Iris pigment epithelial cell (primary cell): ENCODE measurements at places on chromosomes 7 and 10.

DNA sequence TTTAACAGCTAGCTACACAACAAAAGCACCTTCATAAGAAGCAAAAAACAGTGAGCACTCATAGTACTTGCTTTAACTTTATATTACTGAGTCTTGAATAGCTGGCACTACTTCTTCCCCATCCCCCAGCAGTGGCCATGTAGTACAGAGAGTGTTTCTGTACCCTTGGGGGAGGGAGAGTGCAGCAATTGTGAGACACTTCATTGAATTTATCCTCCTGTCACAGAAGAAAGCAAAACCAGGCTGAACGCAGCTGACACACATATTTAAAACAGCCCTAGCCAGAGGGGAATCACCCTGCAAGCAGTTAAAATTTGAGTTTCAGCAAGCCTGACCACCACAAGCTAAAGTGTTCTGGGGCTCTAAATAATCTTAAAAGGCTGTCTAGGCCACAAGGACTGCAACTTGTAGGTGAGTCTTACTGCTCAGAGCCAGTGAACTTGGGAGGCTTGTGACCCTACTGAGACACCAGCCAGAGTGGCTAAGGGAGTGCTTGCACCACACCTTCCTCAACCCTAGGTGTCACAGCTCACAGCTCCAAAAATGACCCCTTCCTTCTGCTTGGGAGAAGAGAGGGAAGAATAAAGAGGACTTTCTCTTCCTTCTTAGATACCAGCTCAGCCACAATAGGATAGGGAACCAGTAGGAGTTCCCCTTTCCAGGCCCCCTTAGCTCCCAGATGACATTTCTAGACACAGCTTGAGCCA is 97.7 kb upstream of the MEOX2 start:
- DNase-seq, result no peak

- DNase-seq, result no peak
Observed at GRCh38 chr7:88771417-88771816, 11.9 kb downstream of the ZNF804B start.

DNA sequence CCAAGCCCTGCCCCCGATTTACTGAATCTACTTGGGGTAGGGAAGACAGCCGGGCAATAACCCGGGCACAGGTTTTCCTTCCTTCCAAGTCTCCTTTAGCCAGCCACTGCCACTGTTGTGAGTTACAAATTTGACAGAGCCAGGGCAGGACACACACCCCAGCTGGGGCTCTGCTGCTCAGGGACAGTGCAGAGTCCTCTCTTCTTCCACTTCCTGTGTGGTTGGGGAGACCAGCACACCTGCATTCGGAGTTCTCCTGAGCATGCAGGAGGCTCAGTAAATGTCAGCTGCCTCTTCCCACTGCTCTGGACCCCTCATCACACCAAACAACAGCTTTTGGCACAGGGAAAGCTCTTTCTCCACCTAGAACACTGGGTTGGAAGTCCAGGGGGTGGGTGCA is 21.3 kb downstream of the CHST15 start:
- DNase-seq, result no peak

GRCh38 chr7:146542101-146542500 is 425.5 kb downstream of the CNTNAP2 start:
- no peak for DNase-seq

- peak; percentile 43 for DNase-seq
Observed at GRCh38 chr7:155811895-155812761, at the start of gene SHH. SHH (minus strand) TSS chr7:155812463; CDS start chr7:155812122, 341 bp downstream.

DNA sequence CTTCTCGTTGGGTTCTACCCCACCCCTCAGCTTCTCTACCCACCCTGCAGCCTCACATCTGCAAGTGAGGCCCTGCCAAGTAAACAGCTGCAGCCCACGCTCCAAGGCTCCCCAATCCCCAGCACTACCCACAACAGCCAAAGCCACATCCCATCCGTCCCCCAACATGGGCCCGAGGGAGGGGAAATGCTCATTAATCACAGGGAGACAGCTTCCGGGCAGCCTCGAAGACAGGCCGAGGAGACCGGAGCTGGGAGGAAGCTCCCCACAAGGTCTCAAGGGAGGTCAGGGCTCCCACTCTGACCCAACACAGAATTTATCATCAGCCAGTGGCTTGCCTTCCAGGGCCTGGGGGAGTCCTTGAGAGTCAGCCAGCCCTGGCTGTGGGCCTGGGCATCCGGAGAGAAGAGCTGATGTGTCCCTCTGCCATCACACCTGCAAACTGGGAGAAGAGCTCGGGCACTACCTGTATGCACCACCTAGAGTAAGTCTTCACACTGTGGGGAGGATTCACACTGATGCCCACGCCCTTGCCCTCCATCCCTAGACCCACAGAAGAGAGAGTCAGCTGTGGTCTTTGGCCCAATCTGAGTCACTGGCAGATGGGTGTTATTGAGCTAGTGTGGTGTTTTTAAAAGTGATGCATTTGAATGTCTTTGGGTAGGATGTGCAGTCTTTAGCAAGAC is 115.5 kb upstream of the ZMIZ1 start:
- peak; percentile 23 for DNase-seq

GRCh38 chr10:11434324-11434723 is 177.1 kb downstream of the USP6NL start:
- no peak for DNase-seq

- peak; percentile 95 for DNase-seq
Observed at GRCh38 chr10:101938305-101939007, 94.9 kb upstream of the KCNIP2 start.

GRCh38 chr10:94362360-94363250 is at the start of gene NOC3L:
NOC3L (minus strand) TSS chr10:94362939; CDS start chr10:94362838, 101 bp downstream.
- peak; percentile 96 for DNase-seq

- DNase-seq, result no peak
Observed at GRCh38 chr7:43590862-43591557, 8.1 kb downstream of the STK17A start.

GRCh38 chr7:50595491-50596102 is 30.4 kb upstream of the DDC start:
- DNase-seq, result peak; percentile 71

GRCh38 chr10:53025172-53025711 is 252.7 kb upstream of the MBL2 start:
- DNase-seq, result peak; percentile 0

- no peak for DNase-seq
Observed at GRCh38 chr7:44280993-44281721, 44.2 kb downstream of the CAMK2B start.

GRCh38 chr10:112958275-112958995 is 8.4 kb downstream of the TCF7L2 start:
- DNase-seq, result peak; percentile 95

- DNase-seq, result peak; percentile 8
Observed at GRCh38 chr10:69640196-69640980, 10.3 kb downstream of the FAM241B start.

GRCh38 chr7:24701261-24702235 is 55.7 kb downstream of the GSDME start:
- peak; percentile 96 for DNase-seq

DNA sequence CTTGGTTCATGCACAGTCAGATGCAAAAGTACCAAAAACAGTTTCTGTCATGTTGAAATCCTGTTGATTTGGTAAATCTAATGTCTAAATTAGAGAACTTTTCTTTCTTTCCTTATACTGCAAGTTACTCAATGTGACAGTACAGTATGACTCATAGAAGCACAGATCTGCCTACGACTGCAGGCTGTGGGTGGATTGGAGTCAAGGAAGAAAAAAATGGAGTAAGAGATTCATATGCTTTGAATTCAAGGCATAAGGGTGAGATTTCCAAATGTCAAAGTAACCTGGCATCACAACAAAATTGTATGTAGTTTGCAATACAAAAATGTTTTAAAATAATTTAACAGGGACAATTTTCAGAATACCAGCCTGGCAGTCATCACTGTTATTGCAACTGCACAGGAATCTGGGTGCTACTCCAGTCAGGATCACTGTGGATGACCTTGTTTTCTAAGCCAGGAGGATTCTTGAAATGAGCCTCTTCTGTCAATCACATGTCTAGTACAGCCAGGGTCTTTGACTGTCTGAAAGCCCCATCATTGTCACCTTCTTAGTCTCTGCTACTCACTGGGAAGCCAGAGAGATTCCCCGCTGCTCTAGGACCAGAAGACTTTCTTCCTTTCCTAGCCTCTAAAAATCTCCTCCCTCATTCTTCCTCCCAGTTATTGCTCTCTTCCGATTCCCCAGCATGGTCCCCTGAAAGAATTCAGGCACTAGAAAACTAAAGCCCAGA is 83.6 kb downstream of the CD36 start:
- peak; percentile 94 for DNase-seq

DNA sequence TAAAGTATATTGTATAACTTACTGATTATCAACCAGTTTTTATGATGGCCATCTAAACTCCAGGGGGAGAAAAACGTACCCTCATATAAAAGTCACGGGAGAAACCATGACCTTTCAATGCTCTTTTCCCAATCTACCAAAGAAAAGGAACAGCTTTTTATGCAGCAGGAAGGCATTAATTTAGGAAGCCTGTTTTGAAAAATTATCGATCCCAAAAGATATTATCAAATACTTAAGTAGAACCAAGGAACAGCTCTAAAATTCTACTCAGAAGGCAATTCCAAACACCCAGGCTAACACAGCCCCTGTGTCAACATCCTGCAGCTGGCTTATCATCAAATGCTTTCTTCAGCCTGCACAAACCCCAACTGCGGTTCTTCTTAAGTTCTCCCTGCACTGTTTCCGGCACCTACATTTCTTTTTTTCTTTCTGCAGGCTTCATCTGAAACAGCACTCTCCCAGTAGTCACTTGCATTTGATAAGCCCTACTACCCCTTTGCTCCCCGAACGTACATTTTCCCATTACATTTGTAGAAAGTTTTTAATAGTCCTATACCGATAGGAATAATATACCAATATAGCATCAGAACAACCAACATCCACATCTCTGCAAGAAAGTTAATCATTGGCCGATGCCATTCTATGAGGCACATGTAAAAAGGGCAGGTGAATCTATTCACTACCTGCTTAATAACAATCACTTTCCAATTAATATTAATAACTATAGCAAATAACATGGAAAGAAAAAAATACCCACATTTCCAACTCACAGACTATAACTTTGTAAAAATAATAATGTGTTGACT is 47.9 kb downstream of the PIP4K2A start:
- peak; percentile 56 for DNase-seq

- DNase-seq, result peak; percentile 6
Observed at GRCh38 chr7:106317971-106318370, 33.2 kb upstream of the NAMPT start.

- DNase-seq, result peak; percentile 62
Observed at GRCh38 chr7:129612112-129613015, 844 bp downstream of the NRF1 start.

DNA sequence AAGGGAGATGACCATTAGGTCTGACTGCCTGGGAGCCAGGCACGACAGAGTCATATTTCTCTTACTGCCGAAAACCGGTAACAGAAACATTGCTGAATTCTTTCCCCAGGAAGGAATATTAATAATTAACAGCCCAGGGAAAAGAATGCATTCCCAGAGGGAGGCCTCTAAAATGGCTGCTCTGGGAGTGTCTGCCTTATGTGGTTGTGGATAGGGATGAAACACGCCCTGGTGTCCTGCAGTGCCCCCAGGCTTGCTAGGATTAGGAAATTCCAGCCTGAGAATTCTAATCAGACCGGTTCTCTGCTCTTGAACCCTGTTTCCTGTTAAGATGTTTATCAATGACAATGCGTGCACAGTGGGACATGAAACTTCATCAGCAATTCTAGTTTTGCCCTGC is 226.7 kb downstream of the GPAM start:
- DNase-seq, result no peak

DNA sequence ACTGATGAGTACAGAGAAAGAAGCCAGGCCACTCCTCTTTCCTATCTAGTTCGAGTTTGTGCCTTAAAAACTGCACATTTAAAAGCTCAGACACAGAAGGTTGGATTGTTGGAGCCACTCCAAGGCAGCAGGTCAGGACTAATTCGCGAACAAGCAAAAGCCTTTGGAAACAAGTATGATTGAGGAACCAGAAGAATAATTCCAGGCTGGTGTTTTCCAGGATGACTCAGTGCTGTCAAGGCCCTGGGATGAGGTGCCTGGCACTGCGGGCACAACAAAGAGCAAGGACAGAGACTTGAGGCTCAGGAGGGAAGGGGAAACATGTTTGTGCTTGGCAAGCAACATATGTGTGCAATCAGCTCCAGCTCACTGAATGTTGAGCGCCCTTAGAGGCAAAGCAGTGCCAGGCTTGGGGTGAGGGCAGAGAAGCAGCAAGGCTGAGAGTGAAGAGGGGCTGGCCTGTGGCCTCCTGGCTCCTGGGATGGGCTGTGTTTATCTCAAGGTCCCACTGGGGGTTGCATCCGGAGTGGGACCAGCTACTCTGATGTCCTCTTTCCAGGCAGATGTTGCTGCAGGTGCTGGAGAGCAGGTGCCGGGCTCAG is 44.1 kb downstream of the VSTM4 start:
- peak; percentile 2 for DNase-seq

- no peak for DNase-seq
Observed at GRCh38 chr10:97584798-97585438, 729 bp downstream of the HOGA1 start.

DNA sequence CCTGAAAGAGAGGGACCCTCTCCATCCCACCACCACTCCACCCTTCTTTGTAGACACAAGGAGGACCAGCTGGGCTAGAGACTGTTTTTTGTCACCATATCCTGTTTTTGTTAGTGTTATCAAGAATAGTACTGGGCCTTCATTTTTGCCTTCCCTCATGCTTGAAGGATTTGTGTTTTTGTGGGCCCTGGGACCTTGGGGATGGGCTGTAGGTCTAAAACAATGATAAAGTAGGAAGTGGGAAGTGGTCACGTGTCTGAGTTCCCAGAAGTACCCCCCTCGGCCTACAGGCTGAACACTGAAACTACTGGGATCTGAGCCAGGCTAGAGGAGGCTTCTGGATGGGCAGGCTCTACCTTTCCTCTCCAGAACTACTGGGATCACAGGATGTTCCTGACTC is 8.9 kb downstream of the AGFG2 start:
- DNase-seq, result peak; percentile 35

GRCh38 chr7:156654511-156655234 is 14.1 kb downstream of the RNF32 start:
- no peak for DNase-seq

GRCh38 chr10:86254526-86255174 is 111.9 kb downstream of the GRID1 start:
- no peak for DNase-seq

DNA sequence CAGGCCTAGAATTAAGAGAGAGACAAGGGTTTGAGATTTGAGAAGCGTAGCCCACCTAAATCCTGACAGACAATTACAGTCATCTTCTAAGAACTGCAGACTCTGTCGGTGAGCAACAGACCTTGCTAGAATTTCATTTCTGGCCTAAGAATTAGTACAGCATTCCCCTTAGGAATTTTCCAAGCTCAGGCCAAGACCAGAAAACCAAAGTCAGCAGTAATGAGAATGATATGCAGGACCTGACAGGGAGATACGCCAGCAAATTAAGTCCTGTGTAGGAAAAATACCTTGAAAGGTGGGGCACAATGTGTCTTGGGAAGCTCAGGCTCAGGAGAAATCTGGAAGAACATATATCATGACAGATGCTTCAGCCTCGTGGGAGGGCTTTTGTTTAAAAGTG is 52.7 kb upstream of the HERPUD2 start:
- no peak for DNase-seq

DNA sequence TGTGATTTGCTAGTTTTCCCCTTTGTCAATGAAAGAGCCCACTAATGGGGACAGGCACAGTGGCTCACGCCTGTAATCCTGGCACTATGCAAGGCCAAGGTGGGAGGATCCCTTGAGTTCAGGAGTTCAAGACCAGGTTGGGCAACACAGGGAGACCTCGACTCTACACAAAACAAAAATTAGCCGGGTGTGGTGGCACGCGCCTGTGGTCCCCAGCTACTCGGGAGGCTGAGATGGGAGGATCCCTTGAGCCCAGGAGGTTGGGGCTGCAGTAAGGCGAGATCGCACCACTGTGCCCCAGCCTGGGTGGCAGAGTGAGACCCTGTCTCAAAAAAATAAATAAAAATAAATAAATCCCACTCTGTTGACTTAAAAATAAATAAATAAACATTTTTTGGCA is 5.1 kb downstream of the WIPI2 start:
- no peak for DNase-seq
